ENCODE measurements at places on chromosomes 5 and 9.

DNA sequence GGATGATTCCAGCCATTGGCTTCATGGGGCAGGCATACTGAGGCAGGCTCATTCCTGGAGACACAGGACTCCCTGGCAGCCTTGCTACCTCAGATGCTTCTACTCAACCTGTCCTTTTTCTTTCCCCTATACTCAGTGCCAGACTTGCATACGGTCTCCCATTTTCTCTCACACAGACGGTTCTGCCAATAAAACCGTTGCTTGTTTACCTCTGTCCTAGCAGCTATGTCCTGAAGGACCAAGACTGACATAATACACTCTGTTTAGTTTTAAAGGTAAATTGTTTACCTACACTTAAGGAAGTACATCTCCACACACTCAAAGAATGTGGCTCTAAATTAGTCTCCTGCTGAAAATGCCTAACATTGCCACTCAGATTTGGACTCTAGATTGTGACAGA is 151.0 kb upstream of the RFX3 start:
- no peak for DNase-seq

GRCh38 chr5:143679777-143680176 is 132.2 kb upstream of the HMHB1 start:
- DNase-seq, result no peak

- DNase-seq, result no peak
Measured at GRCh38 chr5:55437859-55438206, 96.9 kb downstream of the PLPP1 start.

DNA sequence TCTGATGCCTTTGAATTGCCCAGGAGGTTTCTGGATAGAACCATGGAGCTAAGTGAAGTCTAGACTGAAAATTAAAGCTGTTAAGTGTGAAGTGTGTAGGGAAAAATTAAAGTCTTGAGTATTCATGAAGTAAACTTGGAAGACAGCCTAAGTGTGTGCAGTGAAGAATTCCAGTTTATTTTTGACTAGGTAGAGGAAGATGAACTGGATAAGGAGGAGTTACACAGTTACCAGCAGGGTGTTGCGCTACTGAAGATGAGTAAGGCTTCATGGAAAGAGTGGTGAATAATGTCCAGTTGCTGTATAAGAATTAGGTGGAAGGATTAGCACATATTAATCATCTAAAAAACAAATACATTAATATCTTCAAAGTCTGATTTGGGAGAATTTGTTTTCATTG is 5.7 kb upstream of the CHD1 start:
- DNase-seq, result no peak
